ENCODE measurements at places on chromosomes 7 and 10.

GRCh38 chr10:13074563-13075451 lies 25.2 kb upstream of the OPTN start:
- DNase-seq, result peak; percentile 66

- DNase-seq, result no peak
These were observed 537.5 kb downstream of the GPAM start for GRCh38 chr10:111646021-111646420.

GRCh38 chr7:4948402-4948801 lies 10.6 kb downstream of the MMD2 start:
- no peak for DNase-seq

- DNase-seq, result no peak
These were observed 177.6 kb downstream of the GNAI1 start for GRCh38 chr7:80312139-80312661.

GRCh38 chr7:4020086-4020485 lies 662.0 kb upstream of the FOXK1 start:
- DNase-seq, result no peak
